Left lung (tissue), 14 donors: ENCODE measurements at places on chromosomes 5 and 9. TPM values are rescaled to one million over a fixed set of nuclear protein-coding genes. Genes with fewer than 3 reads are reported as not detected.
A peak's percentile ranks its signal among the peaks of the same experiment; 100 is the strongest.

Gene EXD3
- total RNA-seq, result 13.7 TPM

Gene PCDHA4
- total RNA-seq, result 0.65 TPM

DNA sequence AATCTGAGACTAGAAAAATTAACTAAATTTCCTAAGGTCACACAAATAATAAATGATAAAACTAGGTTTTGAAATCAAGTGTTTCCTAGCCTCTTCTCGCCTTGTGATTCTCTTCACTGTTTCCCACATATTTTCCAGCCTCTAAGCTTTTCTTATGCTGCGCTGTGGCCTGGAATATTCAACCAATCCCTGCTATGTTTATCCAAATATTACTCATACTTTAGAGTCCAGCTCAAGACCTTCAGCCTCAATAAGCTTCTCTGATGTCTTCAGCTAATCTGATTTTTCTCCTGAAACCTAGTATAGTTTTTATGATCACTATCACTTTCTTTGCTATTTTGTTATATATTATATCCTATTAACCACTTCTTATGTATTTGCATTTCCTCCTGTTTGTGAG, 303.1 kb upstream of the CDH6 start:
- no peak for DNase-seq
- H3K27me3 ChIP-seq, result no peaks in the 10 kb centered on the region
- H3K4me1 ChIP-seq, result no peaks in the 10 kb centered on the region
- H3K36me3 ChIP-seq, result no peaks in the 10 kb centered on the region
- no peak overlapping the region for H3K4me3 ChIP-seq
- no peak overlapping the region for H3K27ac ChIP-seq

- no peaks in the 10 kb centered on the region for H3K27me3 ChIP-seq
- H3K4me1 ChIP-seq, result no peaks in the 10 kb centered on the region
- H3K27ac ChIP-seq, result no peak overlapping the region
- no peak overlapping the region for H3K4me3 ChIP-seq
These were observed 52.6 kb upstream of the CLINT1 start for GRCh38 chr5:157911568-157911967.

DNA sequence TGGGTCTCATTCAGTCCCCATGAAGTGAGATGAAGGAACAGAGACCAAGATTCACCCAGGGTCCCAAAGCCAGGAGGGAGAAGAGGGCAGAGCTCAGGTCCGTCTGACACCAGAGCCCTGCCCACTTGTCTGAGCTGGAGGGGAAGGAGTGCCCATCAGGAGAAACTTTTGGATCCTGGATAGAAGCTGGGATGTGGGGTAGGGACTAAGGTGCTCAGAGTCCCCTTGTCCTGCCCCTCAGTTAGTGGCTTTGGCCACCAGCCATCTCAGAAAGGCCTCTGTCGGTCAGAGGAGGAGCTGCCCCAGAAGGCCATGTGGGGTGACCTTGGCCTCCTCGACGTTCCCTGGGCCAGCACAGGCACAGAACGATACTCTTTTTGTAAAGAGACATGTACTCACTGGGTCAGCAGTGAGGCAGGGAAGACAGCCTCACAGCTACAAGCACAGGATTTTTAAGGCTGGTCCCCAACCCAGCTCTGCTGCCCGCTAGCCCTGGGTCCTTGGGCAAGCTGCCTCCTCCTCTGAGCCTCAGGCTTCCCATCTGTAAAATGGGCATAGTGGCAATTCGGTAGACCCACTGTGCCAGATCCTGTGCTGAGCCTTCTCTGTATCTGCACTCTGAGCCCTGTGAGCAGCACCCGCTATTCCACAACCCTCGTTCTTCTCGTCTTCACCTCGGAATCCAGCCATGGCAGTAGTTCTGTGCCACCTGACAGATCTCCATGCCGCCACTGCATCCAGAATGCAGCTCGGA, 49.4 kb downstream of the C9orf50 start:
- no peak overlapping the region for H3K4me3 ChIP-seq
- peaks cover 6% of the 10 kb centered on the region for H3K4me1 ChIP-seq
- H3K27ac ChIP-seq, result no peak overlapping the region
- no peak for DNase-seq
- no peaks in the 10 kb centered on the region for H3K36me3 ChIP-seq
- H3K27me3 ChIP-seq, result no peaks in the 10 kb centered on the region

DNA sequence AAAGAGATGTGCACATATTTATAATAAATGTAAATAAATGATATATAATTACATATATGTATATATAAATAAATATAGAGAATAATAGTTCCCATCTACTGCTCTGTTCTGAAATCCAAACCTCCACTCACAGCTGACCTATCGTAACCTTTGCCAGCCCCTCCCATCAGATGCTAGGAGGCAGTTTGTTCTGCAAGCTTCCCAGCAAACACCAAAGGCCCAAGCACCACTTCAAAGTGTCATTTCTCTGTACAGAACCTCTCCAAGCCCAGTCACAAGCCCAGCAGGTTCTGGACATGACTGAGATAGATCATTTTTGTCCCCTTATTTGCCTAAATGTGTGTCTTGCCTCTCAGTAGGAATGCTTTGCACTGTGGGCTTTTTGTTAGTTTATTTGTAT, 62.4 kb downstream of the MFAP3 start:
- H3K27me3 ChIP-seq, result no peaks in the 10 kb centered on the region
- no peak for DNase-seq
- H3K36me3 ChIP-seq, result no peaks in the 10 kb centered on the region
- no peaks in the 10 kb centered on the region for H3K4me1 ChIP-seq

GRCh38 chr9:20623748-20624124, 1.4 kb upstream of the MLLT3 start:
- peaks cover 41% of the 10 kb centered on the region for H3K4me1 ChIP-seq
- H3K27ac ChIP-seq, result no peak overlapping the region
- no peak for DNase-seq
- H3K36me3 ChIP-seq, result no peaks in the 10 kb centered on the region

DNA sequence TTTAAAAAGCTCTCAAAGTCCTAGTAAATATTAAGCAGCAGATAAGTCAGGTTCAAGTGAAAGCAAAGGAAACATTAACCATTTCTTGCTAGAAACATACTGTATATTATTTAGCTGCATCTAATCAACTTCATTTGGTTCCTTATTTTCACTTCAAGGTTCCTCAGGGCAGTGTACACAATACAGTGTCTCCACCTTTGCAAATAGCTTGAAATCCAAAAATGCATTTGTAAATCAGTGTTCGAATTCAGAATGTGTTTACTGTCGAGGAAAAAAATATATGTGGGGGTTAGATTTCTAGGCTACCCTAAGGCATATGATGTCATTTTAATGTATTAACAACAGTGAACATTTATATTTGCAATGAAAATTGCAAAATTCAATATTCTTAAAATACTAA, 436.0 kb downstream of the CETN3 start:
- no peaks in the 10 kb centered on the region for H3K4me1 ChIP-seq
- no peak overlapping the region for H3K4me3 ChIP-seq
- H3K27me3 ChIP-seq, result no peaks in the 10 kb centered on the region
- H3K27ac ChIP-seq, result no peak overlapping the region

DNA sequence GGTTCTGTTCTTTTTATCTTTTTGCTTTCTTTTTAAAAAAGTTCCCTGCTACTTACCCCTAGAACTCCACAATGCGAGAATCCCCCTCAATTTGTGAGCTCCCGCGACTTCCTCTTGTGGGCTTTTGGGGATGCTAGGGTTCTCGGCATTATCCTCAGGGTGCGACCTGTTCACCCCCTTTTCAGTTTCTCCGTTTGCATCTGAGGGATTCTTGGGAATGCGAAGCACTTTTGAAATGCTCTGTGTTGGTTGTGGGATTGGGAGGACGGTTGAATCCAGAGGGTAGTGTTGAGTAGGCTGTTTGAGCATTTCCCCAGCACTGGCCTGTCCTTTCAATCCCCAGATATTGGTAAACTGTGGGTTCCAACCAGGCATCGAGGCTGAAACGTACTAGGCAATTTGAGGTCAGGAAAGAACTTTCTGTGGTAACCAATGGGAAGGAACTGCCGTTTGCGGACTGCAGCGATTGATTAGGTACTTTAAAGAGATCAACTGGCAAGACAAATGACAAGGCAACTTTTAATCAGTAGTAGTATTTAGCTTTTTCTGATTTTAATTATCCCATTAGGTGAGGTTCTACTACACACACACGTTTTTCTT, 415 bp downstream of the XRCC4 start:
- peak overlapping the region; percentile 85 for H3K27ac ChIP-seq
- no peak for DNase-seq
- no peaks in the 10 kb centered on the region for H3K27me3 ChIP-seq
- H3K4me1 ChIP-seq, result peaks cover 43% of the 10 kb centered on the region

GRCh38 chr5:20055301-20055700, 67.3 kb upstream of the CDH18 start:
- DNase-seq, result no peak
- no peaks in the 10 kb centered on the region for H3K27me3 ChIP-seq
- no peak overlapping the region for H3K4me3 ChIP-seq
- no peaks in the 10 kb centered on the region for H3K4me1 ChIP-seq
- no peaks in the 10 kb centered on the region for H3K36me3 ChIP-seq

DNA sequence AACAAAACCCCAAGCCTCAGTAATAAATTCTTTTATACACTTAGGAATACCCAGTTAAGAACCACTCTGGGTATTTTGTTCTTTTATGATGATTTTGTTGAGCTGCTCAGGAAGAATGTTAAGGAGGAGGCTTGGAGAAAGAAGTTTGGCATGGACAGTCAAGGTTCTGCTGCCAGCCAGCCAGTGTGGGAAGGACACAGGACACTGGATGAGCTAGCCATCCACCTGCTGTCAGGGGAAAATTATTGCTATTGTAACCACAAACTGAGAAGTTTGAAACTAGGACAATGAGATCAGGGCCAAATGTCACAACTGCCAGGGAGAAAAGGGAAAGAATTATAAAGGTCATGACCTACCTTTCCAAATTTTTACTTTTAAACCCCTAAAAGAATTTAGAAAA, 25.9 kb upstream of the ADAMTSL1 start:
- no peaks in the 10 kb centered on the region for H3K27me3 ChIP-seq
- H3K4me1 ChIP-seq, result no peaks in the 10 kb centered on the region
- no peaks in the 10 kb centered on the region for H3K36me3 ChIP-seq
- H3K27ac ChIP-seq, result no peak overlapping the region
- no peak overlapping the region for H3K4me3 ChIP-seq

GRCh38 chr5:18027241-18027867, 393.1 kb downstream of the TAF11L14 start:
- no peak overlapping the region for H3K4me3 ChIP-seq
- H3K4me1 ChIP-seq, result no peaks in the 10 kb centered on the region
- DNase-seq, result no peak
- no peaks in the 10 kb centered on the region for H3K36me3 ChIP-seq
- no peak overlapping the region for H3K27ac ChIP-seq

DNA sequence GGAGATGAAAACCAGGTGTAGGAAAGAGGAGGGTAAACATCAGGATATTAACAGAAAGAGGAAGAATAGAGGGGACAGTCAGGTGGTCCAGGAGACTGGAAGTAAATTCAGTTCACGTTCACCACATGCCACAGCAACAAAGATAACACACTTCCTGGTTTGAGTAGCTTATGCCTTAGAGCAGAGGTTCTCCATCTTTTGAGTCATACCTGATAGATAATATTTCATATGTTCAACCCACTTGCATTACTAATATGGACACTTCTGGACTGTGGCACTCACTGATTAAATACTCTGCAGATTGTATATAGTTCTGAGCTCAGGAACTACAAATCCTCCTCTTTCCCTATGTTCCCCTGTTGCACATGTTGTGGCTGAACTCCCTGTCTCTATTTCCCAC, 179.9 kb upstream of the NR3C1 start:
- H3K4me1 ChIP-seq, result peaks cover 19% of the 10 kb centered on the region
- no peak overlapping the region for H3K4me3 ChIP-seq
- H3K36me3 ChIP-seq, result no peaks in the 10 kb centered on the region
- DNase-seq, result no peak
- H3K27me3 ChIP-seq, result no peaks in the 10 kb centered on the region
- H3K27ac ChIP-seq, result no peak overlapping the region

GRCh38 chr5:176723440-176723839, 76.2 kb downstream of the TSPAN17 start:
- no peaks in the 10 kb centered on the region for H3K4me1 ChIP-seq
- DNase-seq, result no peak
- H3K27ac ChIP-seq, result no peak overlapping the region
- peaks cover 20% of the 10 kb centered on the region for H3K27me3 ChIP-seq

DNA sequence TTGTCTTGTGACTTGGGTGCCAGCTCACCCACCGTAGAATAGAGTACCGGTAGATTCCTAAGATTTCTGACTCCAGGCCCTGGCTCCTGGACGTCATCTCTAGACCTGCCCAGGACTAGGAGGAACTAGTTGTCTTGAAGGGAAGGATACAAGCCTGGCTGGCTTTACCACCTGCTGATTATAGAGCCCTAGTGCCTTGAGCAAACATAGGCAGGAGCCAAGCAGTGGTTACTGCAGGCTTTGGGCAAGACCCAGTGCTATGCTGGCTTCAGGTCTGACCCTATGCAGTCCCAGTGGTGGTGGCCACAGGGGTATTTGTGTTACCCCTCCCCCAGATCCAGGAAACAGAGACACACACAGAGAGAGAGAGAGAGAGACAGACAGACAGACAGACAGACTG, 606.2 kb downstream of the PDE4D start:
- peak overlapping the region; percentile 42 for H3K27ac ChIP-seq
- no peaks in the 10 kb centered on the region for H3K36me3 ChIP-seq
- H3K27me3 ChIP-seq, result no peaks in the 10 kb centered on the region
- H3K4me1 ChIP-seq, result no peaks in the 10 kb centered on the region
- H3K4me3 ChIP-seq, result no peak overlapping the region

DNA sequence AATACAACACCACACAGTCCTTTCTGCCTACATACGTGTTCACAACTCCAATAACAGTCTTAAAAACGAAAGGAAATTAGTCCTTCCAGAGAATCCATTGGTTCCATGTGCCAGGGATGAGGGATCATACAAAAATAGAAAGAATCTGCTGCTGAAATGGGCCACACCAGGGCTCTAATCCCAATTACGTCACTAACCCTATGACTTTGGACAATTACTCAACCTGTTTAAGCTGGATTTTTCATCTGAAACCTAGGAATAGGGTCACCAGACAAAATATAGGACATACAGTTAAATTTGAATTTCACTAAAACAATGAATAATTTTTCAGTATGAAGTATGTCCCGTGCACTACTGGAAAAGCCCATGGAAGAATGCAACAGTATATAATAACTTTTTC, 264.7 kb downstream of the YTHDC2 start:
- H3K4me1 ChIP-seq, result no peaks in the 10 kb centered on the region
- no peaks in the 10 kb centered on the region for H3K36me3 ChIP-seq
- no peak overlapping the region for H3K27ac ChIP-seq
- no peak for DNase-seq
